ENCODE measurements at places on chromosomes 12 and 14. TPM values are rescaled to one million over a fixed set of nuclear protein-coding genes. Genes with fewer than 3 reads are reported as not detected.

KRT77 gene
- total RNA-seq = not detected

CLEC6A gene
- not detected for total RNA-seq

TAS2R8 gene
- not detected for total RNA-seq

PDE3A gene
- total RNA-seq = 8.0 TPM

GPATCH2L gene
- 49.3 TPM for total RNA-seq

ABCD2 gene
- 26.0 TPM for total RNA-seq

GNPTAB gene
- 26.0 TPM for total RNA-seq

SCN8A gene
- 1.2 TPM for total RNA-seq

DNA sequence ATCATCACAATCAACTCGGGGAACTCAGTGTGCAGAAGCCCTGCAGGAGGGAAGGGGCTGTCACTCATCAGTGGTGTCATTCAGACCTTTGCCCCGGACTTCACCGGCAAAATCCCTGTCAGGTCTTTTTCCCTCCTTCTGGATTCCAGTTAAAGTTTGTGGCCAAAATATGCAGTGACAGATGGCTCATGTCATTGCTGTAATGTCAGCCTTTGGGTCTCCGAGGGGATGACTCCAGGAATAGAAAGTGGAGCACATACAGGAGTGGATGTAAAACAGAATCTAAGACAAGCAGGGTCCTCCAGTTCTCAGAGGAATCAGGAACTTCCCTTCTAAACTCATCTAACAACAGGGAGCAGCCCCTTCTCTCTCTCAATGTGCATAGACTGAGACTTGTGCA, 130.3 kb upstream of the RASSF8 start:
- DNase-seq = no peak

GRCh38 chr12:123971770-123972456, 718 bp downstream of the CCDC92 start:
- DNase-seq = no peak

- no peak for DNase-seq
Observed at GRCh38 chr14:82270286-82270685, 736.6 kb upstream of the SEL1L start.

GRCh38 chr12:115191342-115191741, 507.4 kb upstream of the TBX3 start:
- no peak for DNase-seq

- no peak for DNase-seq
Observed at GRCh38 chr12:122840580-122841513, 5.6 kb downstream of the HIP1R start.

GRCh38 chr14:84390010-84390409, 1139.9 kb upstream of the FLRT2 start:
- DNase-seq = no peak

DNA sequence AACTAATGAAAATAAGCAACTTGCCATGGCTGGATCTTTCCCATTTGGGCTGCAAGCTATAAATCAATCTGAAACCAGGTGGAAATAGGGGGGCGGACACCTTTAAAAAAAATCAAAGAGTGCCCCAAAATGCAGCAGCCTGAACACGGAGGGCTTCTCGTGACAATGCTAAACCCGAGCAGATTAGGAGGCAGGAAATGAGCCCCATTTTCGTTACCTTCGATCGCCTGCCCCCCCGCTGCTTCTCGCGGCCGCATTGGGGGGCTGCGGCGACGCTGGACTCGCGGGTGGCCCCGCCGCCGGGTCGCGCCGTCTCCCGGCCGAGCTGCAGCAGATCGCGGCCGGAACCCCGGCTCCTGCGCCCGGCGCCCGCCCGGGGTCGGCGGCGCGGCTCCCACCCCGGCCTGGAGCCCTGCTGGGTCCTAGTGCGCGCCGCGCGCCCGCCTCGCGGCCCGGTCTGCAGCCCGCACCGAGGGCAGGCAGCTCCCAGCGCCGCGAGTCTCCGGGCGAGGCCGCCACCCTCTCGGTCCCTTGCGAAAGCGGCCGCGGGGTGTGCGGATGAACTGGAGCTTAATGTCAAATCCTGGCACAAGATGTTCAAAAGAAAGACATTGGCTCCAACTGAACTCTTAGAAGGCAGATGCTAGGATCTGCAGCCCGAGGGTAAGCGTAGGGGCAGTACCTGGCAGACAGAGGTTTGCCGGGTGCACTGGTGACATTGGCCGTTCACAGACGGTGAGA, 201.9 kb upstream of the FOXN3 start:
- DNase-seq = peak; percentile 93

DNA sequence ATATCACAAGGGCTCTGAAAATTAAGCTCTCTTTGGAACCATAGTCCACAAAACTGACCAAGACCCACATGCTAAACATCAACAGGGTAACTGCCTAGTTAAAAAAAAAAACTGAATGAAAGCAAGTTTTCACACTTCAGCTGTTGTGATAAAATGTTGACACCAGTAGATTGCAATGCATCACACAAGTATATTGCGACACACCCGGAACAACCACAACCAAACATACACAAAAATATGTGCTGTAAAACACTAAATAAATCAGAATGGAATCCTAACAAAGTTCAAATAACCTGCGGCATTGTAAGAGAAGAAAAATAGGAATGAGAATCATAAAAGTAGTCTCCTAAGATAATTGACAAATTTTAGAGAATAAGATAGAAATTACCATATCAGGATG, 710.3 kb downstream of the AACS start:
- no peak for DNase-seq

- no peak for DNase-seq
Observed at GRCh38 chr14:89853936-89854693, 100.4 kb downstream of the EFCAB11 start.

GRCh38 chr14:37796703-37797416, 201.4 kb downstream of the TTC6 start:
- DNase-seq = no peak

- DNase-seq = no peak
Observed at GRCh38 chr14:73903028-73903427, 16.4 kb downstream of the ZNF410 start.

- no peak for DNase-seq
Observed at GRCh38 chr12:110694330-110694901, 5.5 kb upstream of the HVCN1 start.

DNA sequence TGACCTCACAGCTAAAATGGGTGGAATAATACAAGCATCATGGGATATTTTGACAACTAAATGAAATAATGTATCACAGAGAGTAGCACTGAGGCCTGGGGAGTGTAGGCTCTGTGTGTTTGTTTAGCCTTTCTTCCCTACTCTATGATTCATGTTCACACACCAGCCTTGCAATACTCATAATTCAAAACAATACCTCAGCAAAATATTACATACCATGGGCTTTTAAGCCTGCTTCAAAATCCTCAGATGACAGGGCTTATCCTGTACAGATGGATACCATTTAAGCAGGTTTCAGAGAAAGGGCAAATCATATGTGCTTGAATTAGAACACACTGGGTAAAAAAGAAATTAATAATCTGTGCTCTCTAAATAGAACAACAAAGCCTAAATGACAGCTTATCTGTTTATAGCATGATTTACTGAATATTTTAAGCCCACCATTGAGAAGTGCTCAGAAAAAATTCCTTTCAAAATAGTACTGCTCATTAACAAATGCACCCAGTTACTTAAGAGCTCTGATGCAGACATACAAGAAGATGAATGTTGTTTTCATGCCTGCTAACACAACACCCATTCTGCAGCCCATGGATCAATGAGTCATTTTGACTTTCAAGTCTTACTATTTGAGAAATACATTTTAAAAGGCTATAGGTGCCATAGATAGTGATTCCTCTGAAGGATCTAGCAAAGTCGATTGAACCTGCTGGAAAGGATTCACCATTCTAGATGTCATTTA, 84.9 kb upstream of the ADAMTS20 start:
- no peak for DNase-seq

- no peak for DNase-seq
Observed at GRCh38 chr12:54004841-54005530, 3.8 kb upstream of the HOXC8 start.

- DNase-seq = no peak
Observed at GRCh38 chr12:131603106-131603938, 107.6 kb upstream of the SFSWAP start.

DNA sequence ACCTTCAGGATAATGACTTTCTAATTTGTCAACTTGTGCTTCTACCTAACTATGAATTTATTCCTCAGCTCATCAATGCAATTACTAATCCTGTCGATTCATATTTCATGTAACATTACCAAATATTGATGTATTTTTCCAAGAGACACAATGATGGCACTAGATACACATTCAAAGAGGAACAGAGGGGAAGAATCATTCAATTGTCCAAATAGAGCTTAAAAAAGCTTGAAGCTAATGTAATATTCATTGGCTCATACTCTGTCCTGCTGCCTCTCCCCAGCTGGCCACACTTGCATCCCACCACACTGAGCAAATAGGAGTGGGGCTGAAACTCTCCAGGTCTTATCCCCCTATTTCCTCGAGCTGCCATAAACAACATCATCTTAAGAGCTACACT, 9.3 kb downstream of the TESPA1 start:
- no peak for DNase-seq

Measured in mesenteric fat pad (tissue), 1 donor.